GM18507 (cell line): ENCODE measurements at places on chromosomes 1 and 21.
A peak's percentile ranks its signal among the peaks of the same experiment; 100 is the strongest.

- no peak for DNase-seq
Measured at GRCh38 chr1:206502812-206503211, 4.5 kb upstream of the RASSF5 start.

- no peak for DNase-seq
Measured at GRCh38 chr1:240362826-240363225, 249.1 kb downstream of the GREM2 start.

DNA sequence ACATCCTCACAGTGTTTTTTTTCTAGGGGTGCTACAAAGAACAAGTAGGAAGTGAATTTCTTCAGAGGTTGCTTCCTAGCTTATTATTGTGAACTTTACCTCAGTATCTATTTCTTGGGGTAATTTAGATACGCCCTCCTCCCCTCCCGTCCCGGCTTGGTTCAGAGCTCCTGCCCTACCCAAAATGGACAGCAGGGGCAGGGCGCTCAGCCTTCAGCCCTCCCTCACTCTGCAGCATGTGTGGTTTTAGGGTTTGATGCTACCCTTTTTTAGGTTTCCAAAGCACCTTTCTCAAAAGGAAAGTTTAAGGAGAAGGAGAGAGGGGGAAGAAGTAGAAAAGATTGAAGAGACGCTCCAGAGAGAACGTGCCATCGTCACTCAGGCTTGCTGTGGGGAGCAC is 16.9 kb upstream of the POGK start:
- DNase-seq, result no peak

- no peak for DNase-seq
Measured at GRCh38 chr1:174197547-174197946, 38.2 kb downstream of the RABGAP1L start.

DNA sequence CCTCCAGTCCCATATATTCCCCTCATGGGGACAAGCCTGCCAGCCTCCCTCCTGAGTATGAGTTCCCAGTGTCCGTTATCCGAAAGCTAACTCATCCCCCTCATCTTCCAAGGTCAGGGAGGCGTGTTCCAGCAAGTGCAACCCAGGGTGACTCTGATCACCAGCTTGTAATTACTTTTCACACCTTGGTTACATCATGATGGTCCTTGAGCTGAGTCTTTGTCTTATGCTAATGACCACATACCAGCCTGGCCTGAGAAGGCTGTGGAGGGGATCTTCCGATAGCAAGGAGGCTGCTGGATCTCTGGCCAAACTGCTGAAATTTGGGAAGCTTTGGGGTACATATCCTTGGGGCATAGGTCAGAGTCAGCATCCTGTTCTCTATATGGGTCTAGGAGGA is 99.6 kb downstream of the DDX20 start:
- DNase-seq, result no peak

DNA sequence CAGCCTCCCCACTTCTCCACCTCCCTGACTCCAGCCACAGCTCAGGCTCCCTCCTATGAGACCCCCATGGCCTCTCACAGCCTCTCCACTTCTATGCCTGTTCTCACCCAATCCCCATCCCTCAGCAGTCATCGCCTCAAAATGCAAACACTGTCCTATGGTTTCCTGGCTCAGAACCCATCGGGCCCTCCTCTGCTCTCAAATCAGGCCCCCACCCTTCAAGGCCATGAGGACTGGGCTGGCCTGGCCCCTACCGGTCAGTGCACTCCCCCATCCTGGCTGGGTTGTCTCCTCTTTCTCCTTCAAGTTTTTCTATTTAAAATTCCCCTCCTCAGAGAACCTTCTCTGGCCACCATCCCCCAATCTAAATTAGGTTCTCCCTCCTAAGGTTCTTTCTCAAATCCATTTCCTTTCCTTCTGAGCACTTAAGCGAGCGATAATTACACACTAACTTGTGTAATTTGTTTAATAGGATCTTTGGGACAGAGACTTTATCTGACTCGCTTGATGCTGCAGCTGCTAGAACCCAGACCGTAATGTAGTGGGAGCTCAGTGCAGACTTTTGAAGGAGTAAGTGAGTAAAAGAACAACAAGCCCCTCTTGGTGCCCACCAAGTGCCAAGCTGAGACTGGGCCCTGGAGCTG is 347.2 kb downstream of the MATN1 start:
- DNase-seq, result no peak

DNA sequence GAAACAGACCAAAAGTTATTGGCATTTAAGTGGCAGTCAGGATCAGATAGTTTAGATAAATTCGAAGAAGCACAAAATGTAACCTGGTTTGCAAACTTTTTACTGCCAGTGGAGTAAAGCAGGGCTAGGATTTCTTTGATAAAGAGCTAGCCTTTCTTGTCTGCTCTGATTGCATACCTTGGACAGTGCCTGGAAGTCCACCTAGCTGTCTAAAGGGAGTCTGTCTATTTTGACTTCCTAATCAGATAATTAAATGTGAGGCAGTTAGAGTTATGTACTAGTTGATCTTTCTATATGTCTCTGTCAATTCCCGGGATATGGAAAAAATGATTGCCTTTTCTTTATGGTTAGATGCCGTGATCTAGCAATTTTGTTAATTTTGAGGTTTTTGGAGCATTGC is 4.1 kb downstream of the GPSM2 start:
- DNase-seq, result no peak

DNA sequence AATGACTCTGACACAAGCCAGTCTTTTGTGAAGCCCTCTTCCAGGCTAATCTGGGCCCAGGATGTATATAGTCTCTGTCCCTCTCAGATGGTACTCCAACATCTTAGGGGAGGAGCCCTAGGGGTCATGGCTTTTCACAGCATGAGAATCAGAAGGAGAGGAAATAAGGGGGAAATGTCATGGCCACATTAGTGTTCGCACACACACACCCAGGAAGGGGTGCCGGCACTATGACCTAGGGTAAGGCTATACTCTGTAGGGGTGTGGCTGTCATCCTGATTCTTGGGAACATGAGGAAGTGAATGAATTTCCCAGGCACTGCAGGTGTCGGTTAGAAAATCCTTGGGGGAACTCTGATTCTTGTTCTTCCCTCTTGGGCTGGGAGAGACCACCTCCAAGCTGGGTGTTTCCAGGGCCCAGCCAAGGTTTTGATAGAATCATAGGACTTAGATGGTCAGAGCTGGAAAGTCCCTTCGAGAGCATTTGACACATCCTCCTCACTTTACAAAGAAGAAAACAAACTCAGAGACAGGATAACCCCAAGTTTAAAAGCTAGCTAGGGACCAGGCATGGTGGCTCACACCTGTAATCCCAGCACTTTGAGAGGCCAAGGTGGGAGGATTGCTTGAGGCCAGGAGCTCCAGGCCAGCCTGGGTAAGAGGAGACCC is 22.0 kb downstream of the GFI1 start:
- DNase-seq, result no peak

DNA sequence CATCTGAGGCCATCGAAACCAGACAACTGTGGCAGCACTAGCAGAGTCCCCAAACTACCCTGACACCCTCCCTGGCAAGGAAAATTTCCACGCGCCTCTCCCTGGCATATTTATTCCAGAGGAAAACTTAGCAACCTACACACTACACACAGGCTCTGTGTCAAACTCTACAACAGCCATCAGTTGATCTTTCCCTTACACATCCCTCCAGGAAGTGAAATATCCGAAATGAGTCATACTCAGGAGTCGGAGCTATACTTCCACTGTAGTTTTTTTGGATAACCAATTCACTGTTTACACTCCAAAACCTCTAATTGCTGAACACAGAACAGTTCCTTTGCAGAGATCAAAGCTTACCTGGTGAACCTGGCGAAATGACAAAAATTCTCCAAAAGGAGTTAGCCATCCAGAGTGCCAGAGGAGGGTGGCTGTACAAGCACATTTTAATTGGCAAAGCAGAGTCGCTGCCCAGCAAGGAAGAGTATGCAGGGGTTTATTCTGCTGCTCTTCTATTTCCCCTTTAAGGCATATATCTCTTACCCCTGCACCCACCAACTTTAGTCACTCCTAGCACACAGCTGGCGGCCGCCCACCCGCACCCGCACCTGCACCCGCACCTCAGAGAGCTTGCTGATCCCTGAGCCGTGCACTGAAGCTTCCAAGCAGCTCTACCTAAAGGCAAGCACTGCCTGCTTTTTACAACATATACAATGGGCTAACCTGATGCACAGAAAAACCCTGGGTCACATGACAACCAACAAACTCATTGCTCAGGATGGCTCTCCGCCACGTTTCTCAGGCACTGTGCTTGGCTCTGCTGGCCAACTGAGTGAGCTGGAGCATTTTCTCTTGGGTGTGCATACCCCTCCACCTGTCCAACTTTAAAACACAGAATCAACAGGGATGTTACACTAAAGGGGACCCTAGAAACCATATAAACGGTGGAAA is 54.9 kb downstream of the CAPZB start:
- no peak for DNase-seq

DNA sequence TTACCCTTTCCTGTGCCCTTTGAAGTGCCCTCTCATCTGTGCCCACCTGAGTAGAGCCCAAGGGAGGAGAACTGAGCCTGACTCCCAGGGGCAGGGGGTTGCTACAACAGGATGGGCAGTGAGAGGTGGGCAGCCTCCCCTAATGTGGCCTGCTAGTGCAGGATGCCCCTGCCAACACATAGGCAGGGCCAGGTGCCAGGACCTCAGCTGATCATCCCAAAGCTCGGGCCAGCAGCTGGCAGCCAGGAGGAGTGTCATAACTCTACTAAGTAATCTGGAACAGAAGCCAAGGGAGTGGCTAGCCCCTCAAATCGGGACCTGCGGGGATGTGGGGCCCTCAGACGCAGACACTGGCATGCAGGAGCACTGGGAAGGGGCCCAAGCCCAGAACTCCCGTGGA is 208.8 kb upstream of the RAB4A start:
- no peak for DNase-seq

GRCh38 chr1:15001317-15001915 is 152.1 kb upstream of the TMEM51 start:
- no peak for DNase-seq

DNA sequence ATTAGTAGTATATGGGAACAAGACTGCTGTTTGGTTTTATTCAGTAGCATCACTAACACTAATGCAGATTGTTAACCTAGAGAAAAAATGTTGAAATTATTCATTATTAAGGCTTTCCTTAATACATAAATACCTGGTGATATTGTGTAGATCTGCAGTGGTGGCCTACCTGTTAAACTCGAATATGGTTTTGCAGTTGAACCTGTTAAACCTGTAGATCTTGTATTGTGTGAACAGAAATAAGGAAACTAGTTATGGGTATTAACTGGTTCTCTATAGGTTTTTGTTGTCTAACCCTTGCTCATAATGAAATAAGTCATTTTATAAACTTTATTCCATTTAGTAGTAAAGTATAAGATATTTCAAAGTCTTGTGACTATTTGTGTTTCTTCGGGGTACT is 23.9 kb downstream of the PKN2 start:
- no peak for DNase-seq

GRCh38 chr21:43916691-43917514 is 51.9 kb downstream of the AGPAT3 start:
- no peak for DNase-seq

GRCh38 chr1:236853921-236854604 is 59.0 kb downstream of the MTR start:
- DNase-seq, result no peak

GRCh38 chr1:7526196-7526866 is 244.8 kb upstream of the VAMP3 start:
- no peak for DNase-seq

DNA sequence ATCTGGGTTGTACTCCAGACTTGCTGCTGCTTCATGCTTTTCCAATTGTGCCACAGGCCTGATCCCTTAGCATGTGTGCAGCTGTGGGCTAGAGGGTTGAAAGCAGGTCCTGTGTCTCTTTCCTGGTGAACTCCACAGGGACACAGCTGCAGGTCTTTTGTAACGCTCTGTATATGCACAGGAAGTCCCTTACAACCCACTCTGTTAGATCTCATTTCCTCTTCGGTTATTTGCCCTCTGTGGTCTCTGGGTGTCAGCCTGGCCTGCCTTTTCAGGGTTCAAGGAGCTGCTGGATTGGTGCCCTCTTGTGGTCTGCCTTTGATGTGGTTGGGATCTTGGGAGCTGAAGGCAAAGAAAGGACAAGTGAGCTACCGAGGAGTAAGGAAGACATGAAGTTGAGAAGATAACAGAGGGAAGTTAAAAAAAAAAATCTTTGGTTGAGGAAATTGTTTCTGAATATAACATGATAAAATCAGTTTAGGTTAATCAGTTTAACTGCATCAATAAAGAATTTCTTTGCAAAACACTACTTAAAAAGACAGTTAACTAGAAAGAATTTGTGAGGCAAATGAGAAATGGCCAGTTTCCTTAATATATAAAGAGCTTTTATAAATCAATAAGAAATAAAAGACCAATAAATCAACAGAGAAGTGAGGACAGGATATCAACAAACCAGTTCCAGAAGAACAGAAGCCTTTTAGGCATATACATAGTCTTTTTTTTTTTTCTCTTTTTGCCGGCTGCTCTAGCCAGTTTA is 44.1 kb downstream of the UCK2 start:
- peak; percentile 38 for DNase-seq

DNA sequence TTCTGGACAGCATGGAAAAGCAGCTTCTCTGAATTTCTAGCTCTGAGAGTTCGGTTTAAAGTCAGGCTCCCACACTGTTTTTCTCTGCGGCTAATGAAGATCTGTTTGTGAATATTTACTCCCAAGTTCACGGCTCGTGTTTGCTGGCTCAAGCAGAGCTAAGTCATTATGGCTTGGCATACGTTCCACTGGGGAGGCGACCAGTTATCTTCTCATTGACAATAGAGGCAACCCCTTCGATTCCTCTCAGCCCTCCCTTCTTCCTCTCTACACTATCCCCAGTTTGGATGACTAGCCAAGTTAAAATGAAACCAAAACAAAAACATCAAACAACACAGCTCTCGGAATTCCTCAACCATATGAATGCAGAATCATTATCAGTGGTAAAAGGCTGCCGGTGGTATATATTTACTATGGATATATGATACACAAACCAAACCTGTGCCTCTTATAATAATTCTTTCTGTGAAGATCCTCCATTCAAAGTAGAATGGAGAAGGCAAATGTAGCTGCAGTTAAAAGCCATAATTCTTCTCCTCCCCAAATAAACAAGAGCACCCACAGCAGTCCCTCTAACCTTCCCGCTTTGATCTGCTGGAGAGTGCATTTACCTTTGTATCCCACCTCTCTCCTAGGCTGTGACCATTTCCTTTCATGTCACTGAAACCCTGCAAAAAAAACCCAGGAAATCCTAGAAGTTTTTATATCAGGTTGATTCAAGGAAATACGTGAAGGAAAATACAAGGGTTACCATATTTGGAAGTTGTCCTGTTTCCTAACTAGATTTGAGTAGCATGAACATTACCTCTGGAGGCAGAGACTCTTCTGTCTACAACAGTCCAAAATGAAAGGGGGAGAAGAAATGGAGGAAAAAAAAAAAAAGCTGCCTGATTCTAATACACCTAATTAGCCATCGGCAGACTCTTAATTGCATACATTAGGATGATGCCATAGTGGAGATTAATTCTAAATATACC is 108.3 kb upstream of the USH2A start:
- DNase-seq, result no peak
